Mesothelial cell of epicardium (in vitro differentiated cells): ENCODE measurements at places on chromosomes 11 and 22. TPM values are rescaled to one million over a fixed set of nuclear protein-coding genes. Genes with fewer than 3 reads are reported as not detected.

DNA sequence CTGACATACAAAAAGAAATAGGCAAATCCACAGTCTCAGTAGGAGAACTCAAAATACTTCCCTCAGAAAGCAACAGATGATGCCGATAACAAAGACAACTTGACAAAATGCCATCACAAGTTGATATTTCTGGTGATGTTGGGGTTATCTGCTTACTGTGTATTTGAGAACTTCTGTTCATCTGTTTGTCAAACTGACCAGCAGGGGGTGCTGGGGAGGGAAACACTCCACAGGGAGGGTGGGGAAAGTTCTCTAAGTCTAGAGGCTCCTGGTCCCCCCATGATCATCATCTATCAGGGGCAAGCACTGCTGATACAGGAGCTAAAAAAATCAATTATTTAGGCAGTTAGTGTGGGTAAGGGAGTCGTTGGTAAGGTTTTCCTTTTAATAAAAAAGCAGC lies 19.2 kb downstream of the GLYATL1 start:
- no peak overlapping the region for H3K27ac ChIP-seq
- no peak for DNase-seq
- peaks cover 57% of the 10 kb centered on the region for H3K27me3 ChIP-seq
- no peak overlapping the region for H3K4me3 ChIP-seq
- H3K4me1 ChIP-seq, result no peaks in the 10 kb centered on the region

DNA sequence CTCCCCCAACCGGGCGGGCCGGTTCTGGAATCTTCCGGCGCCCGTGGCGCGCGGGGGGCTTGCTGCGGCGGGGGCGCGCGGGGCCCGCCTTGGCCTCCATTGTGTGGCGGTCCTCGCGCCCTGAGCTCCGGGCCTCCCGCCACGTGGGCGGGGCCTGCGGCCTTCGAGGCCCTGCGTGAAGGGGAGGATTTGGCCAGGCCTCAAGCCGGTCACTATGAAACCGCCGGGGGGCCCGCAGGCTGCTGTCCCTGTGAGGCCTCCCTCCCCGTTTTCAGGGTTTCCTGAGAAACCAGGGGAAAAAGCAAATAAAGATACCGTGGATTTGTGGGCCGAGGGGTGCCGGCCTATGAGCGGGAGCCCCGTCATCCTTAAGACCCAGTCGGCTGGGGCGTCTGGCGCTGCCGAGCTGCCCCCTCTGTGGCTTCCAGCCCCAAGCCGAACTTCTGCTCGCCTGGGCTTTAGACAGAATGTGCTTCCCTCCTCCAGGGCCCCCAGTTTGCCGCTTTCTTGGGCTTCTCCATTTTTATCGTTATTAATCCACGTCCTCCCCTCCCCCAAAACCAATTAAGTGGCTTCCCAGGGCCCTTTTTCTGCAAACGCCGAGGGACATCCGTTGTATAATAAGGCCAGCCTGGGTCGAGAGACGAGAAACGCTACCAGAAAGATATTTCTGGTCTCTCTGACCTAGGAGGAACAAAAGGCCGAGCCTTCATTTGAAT lies 602 bp downstream of the EWSR1 start:
- peaks cover 53% of the 10 kb centered on the region for H3K4me1 ChIP-seq
- H3K27ac ChIP-seq, result peak overlapping the region; percentile 99
- H3K4me3 ChIP-seq, result peak overlapping the region; percentile 92
- peaks cover 9% of the 10 kb centered on the region for H3K36me3 ChIP-seq
- DNase-seq, result no peak

Gene MYRF
- 401 to 436 TPM (median 428 TPM) in 3 replicates for total RNA-seq

- H3K36me3 ChIP-seq, result peaks cover 4% of the 10 kb centered on the region
- H3K4me3 ChIP-seq, result no peak overlapping the region
- no peaks in the 10 kb centered on the region for H3K27me3 ChIP-seq
- DNase-seq, result no peak
- H3K27ac ChIP-seq, result no peak overlapping the region
Observed at GRCh38 chr11:68033708-68034045, 3.2 kb downstream of the NDUFS8 start.

Gene PGA5
- total RNA-seq, result not detected in 3 replicates

Gene DNAJB13
- 0.59 to 0.75 TPM (median 0.60 TPM) in 3 replicates for total RNA-seq

DNA sequence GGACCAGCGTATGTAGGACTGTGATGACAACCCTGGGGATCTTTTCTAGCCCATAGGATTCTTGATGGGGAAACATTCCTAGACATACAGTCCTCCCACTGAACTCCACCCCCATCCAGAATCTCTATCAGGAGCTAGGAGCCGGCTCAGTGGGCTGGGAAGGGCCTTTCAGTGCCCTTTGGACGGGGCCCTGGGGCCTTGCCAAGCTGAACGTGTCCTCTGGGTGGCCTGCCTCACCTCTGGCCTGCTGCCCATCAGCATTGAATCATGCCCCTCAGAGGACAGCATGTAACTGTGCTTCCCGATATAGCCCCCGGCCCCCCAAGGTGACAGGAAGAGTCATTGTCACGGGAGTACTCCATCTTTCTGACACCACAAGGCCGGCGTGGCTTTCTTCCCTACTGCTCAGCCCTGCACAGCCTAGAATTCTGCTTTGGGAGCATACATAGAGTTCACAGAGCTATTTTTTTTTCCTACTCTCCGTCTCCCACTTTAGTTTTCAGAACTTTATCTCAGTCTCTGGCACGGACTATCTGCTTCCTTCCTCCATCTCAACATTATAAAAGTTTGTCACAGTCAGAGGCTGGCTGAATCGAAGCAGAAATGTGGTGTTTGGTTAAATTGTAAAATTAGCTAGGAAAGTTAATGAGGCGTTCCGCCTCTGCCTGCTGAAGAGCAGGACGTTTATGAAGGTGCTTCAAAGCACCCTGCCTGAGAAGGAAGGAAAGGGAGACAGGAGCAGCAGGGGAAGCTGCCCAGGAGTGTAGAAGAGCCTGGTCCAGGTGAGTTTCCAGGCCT lies 111.9 kb downstream of the ZBTB16 start:
- no peak overlapping the region for H3K4me3 ChIP-seq
- H3K27me3 ChIP-seq, result peaks cover 89% of the 10 kb centered on the region
- peaks cover 27% of the 10 kb centered on the region for H3K4me1 ChIP-seq
- no peak for DNase-seq

DNA sequence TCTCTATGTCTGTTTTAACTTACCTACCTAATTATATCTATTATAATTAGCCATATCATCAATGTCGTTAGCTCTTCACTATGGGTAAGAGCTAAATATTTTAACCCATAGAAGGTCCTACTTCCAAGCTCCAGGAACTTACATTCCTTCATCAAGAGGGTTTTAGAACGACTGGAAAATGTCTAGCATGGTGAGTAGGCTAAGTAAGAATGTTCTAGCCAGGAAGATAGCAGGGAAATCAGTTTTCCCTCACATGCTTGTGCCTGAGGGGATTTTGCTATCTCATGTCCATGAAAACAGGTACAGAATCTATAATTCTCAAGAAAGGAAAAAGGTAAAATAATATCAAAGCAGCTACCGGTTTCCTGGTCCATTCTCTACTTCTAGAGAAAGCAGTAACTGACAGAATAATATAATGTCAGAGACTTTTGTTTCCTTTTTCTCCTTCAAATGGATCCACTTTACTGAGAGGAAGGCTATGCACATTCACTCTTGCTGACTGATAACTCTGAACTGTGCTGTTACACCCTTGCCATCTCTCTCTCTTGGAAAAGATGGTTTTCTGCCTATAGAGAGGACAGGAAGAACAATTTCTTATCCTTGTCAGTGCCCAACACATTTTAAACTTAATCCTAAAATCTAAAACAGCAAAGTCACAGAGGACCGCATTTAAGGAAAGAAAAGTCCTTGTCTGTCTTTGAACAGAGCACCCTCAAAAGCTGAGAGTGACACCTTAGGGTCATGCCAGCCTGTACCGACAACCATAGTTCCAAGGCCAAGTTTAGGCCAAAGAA lies 67.0 kb downstream of the MAML2 start:
- H3K4me1 ChIP-seq, result peaks cover 67% of the 10 kb centered on the region
- no peak overlapping the region for H3K4me3 ChIP-seq
- H3K27ac ChIP-seq, result peak overlapping the region; percentile 97
- H3K27me3 ChIP-seq, result no peaks in the 10 kb centered on the region

DNA sequence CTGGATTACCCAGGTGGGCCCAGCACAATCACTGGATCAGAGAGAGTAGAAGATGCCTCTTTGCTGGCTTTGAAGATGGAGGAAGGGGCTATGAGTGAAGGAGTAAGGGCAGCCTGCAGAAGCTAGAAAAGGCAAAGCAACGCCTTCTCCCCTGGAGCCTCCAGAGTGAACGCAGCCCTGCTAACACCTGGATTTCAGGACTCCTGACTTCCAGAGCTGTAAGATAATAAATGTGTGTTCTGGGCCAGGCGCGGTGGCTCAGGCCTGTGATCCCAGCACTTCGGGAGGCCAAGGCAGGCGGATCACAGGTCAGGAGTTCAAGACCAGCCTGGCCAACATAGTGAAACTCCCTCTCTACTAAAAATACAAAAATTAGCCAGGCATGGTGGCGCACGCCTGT lies 102.4 kb downstream of the MORC2 start:
- no peaks in the 10 kb centered on the region for H3K36me3 ChIP-seq
- no peaks in the 10 kb centered on the region for H3K27me3 ChIP-seq

- no peaks in the 10 kb centered on the region for H3K27me3 ChIP-seq
- peaks cover 33% of the 10 kb centered on the region for H3K4me1 ChIP-seq
- H3K4me3 ChIP-seq, result peak overlapping the region; percentile 99
- H3K27ac ChIP-seq, result peak overlapping the region; percentile 100
- DNase-seq, result no peak
- peaks cover 1% of the 10 kb centered on the region for H3K36me3 ChIP-seq
Observed at GRCh38 chr22:46763051-46763705, 728 bp downstream of the TBC1D22A start.

GRCh38 chr22:31344578-31345330 lies 1.4 kb downstream of the PATZ1 start:
- peak overlapping the region; percentile 74 for H3K4me3 ChIP-seq
- H3K27ac ChIP-seq, result peak overlapping the region; percentile 96
- no peak for DNase-seq
- H3K27me3 ChIP-seq, result no peaks in the 10 kb centered on the region

DNA sequence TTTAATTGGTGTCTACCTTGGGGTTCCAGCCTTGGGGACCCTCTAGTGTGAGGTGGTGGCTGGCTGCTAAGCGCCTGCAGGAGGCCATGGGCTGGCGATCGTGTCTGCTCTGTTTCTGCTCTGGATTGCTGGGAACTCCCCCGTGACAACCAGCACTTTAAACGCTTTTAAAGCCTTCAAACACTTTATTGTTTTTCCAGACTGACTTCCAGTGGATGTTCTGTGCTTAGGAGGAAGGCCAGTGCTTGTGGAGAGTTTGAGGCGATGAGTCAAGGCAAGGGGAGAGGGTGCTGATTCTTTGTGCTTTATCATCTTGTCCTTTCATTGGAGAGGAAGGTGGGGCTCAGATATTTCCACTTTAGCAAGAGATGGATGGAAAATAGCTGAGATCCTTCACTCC lies 81.6 kb downstream of the FLI1 start:
- peaks cover 31% of the 10 kb centered on the region for H3K4me1 ChIP-seq
- H3K27ac ChIP-seq, result peak overlapping the region; percentile 21
- H3K36me3 ChIP-seq, result no peaks in the 10 kb centered on the region

DNA sequence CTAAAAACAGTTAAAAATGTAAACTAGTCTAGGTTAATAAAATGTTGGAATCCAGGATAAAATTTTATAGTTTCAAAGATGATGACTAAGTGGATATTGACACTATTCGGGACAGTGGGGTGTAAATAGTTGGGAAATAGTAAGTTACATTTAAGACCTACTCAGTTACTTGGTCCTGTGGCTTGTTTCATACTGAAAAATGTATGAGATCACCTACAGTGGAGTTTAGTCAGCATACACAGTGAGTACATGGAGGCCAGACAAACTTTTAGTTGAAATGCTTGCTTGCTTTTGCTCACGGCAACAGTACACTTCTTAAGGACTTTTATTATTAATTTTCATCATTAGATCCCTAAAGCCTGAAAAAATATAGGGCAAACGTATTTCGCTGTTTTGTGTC lies 16.1 kb downstream of the TRIM22 start:
- no peak for DNase-seq
- H3K27me3 ChIP-seq, result no peaks in the 10 kb centered on the region
- H3K4me1 ChIP-seq, result peaks cover 4% of the 10 kb centered on the region
- H3K36me3 ChIP-seq, result peaks cover 25% of the 10 kb centered on the region
- no peak overlapping the region for H3K27ac ChIP-seq
- H3K4me3 ChIP-seq, result no peak overlapping the region

GRCh38 chr11:72856551-72857345 lies 42.5 kb downstream of the ATG16L2 start:
- DNase-seq, result no peak
- no peak overlapping the region for H3K27ac ChIP-seq
- H3K36me3 ChIP-seq, result peaks cover 11% of the 10 kb centered on the region
- H3K27me3 ChIP-seq, result no peaks in the 10 kb centered on the region
- no peak overlapping the region for H3K4me3 ChIP-seq
- peaks cover 6% of the 10 kb centered on the region for H3K4me1 ChIP-seq

GRCh38 chr11:127345819-127346459 lies 345.4 kb upstream of the KIRREL3 start:
- H3K27me3 ChIP-seq, result peaks cover 1% of the 10 kb centered on the region
- H3K27ac ChIP-seq, result no peak overlapping the region
- DNase-seq, result peak; percentile 53
- H3K4me1 ChIP-seq, result no peaks in the 10 kb centered on the region

- H3K27ac ChIP-seq, result no peak overlapping the region
- peak; percentile 21 for DNase-seq
- peaks cover 20% of the 10 kb centered on the region for H3K27me3 ChIP-seq
- no peaks in the 10 kb centered on the region for H3K4me1 ChIP-seq
- H3K36me3 ChIP-seq, result no peaks in the 10 kb centered on the region
Observed at GRCh38 chr11:2518983-2519340, 74.2 kb downstream of the KCNQ1 start.

- peaks cover 56% of the 10 kb centered on the region for H3K4me1 ChIP-seq
- DNase-seq, result no peak
- peak overlapping the region; percentile 98 for H3K4me3 ChIP-seq
Observed at GRCh38 chr22:38700270-38700788, 414 bp downstream of the JOSD1 start.

Gene CST6
- total RNA-seq, result 1.1 to 1.2 TPM (median 1.2 TPM) in 3 replicates

Gene CBL
- total RNA-seq, result 27.5 to 28.0 TPM (median 27.6 TPM) in 3 replicates

DNA sequence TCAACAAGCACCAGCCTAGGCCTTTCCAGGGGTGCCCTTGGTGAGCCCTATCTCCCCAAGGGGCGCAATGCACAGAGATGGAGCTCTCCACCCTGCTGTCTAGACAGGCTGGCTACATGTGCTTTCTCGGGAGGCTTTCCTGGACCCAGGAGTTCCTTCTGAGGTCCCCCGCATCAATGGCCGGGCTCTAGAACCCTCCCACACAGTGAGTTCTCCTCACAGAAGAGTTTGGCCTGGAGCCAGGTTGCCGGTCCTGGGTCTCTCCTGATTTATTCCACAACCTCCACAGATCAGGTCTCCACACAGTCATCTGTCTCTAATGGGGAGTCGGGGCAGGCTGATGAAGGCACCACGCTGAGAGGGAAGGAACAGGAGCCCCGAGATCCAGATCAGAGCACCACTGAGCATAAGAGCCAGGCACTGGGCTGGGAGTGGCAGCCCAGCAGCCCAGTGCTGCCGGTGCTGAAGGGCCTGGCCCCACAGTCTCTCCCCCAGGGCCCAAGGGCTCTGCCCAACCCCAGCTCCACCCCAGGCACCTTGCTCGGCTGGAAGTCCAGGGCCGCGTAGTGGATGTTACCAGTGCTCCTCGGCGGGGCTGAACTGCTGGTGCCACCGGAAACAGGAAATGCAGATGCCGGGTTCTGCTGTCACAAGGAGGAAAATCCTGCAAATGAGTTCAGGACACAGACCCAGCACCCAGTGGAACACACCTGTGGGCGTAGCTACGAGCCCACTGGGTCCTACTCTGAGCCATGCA lies 44.7 kb downstream of the GAB4 start:
- H3K4me3 ChIP-seq, result no peak overlapping the region
- no peak for DNase-seq
- peaks cover 5% of the 10 kb centered on the region for H3K36me3 ChIP-seq
- H3K4me1 ChIP-seq, result no peaks in the 10 kb centered on the region
- no peaks in the 10 kb centered on the region for H3K27me3 ChIP-seq
